Activated CD8-positive, alpha-beta T cell treated with anti-CD3 and anti-CD28 coated beads for 36 hours (primary cell): ENCODE measurements at places on chromosomes 6 and 20. TPM values are rescaled to one million over a fixed set of nuclear protein-coding genes. Genes with fewer than 3 reads are reported as not detected.
A peak's percentile ranks its signal among the peaks of the same experiment; 100 is the strongest.

DTD1 gene
- total RNA-seq: 53.5 TPM

- DNase-seq: no peak
Measured at GRCh38 chr6:163337958-163338357, 76.6 kb upstream of the QKI start.

DNA sequence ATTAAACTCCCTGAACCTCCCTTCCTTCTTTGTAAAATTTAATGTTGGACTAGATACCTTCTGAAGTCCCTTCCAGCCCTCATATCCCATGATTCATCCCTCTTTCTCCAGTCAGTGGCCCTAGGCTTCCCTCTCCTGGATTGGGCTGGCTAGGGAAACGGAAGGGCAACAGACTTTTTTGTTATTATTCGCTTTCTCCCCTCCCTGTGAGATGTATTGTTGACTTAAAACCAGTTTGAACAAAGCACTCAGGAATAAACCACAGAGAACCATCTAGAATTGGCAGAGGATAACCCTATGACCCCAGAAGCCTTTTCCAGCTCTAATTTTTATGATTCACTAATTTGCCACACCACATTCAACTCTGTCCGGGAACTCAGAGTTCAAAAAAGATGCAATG is 239.7 kb upstream of the SUPT3H start:
- no peak for DNase-seq

GRCh38 chr20:62411479-62412193 is 4.6 kb upstream of the CABLES2 start:
- DNase-seq: no peak

DNA sequence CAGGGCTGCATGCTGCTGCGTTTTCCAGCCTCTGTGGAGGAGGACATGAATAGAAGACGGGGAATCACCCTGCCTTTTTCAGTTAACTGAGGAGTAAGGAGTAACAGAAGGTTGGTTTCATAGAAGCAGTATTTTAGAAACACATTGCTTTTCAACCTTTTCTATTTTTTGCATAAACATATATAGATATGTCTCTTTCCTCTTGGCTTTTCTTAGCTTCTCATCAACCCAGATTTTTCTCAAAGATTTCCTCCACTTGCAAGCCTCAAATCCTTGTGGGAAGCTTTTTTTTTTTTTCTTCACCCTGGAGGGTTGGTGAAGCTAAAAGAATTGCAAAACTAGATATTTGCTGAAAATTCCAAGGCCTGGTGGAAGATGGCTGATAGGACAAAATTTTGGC is 6.0 kb downstream of the SLC24A3 start:
- no peak for DNase-seq

GRCh38 chr20:60210779-60211617 is 252.8 kb downstream of the CDH26 start:
- peak; percentile 72 for DNase-seq
